ENCODE measurements at places on chromosomes 1 and 21.

- peak; percentile 88 for DNase-seq
Measured at GRCh38 chr1:202189001-202189790, 4.4 kb upstream of the LGR6 start.

DNA sequence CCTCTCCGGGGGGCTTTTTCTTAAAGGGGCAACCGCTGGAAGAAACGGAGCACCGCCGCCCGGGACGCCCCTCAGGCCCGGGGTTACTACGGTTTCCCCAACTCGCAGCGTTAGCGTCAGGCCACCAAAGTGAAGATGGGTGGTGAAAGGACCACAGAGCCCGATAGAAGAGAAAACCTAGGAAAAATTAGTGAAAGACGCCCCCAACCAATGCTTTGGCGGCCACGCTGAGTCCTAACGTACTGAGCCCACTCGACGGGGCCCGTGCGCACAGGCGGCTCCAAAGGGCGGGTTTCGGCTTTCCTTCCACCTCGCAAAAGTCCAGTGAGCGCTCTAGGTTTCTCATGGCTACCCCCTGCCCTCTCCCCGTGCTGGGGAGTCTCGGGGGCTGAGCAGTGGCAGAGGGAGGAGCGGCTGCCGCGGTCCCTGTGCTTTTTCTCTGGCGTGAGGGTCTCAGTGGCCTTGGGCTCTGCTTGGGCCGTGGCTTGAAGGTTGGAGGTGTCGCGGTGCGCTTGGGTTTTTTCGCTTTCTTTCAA lies 12.2 kb upstream of the SPEN start:
- no peak for DNase-seq

GRCh38 chr1:186672131-186672530 lies 8.1 kb downstream of the PTGS2 start:
- no peak for DNase-seq

DNA sequence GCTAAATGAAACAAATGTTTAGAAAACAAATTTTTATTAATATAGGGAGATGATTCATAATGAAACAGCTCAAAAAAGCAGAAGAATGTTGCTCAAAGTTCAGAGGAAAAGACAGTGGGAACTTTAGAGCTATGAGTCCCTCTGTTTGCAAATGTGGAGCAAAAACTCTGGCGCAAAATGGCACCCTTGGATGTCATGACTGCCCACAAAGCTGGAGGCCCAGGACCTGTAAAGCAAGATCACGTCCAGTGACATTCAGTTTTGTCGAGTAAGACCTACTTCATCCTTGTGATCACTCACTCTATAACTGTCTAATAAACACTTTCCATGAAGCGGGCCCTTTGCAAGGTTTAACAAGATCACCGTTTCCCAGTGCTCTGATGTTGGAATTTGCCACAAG lies 9.1 kb upstream of the EXO1 start:
- no peak for DNase-seq

GRCh38 chr1:43437031-43437973 lies 16.4 kb downstream of the HYI start:
- no peak for DNase-seq

GRCh38 chr1:74693473-74693872 lies 19.9 kb upstream of the ERICH3 start:
- no peak for DNase-seq
